Ascending aorta (tissue), 2 donors: ENCODE measurements at places on chromosomes 12 and 14. TPM values are rescaled to one million over a fixed set of nuclear protein-coding genes. Genes with fewer than 3 reads are reported as not detected.

Gene B4GALNT3
- total RNA-seq = 10.4 TPM

Gene FRS2
- 37.7 TPM for total RNA-seq

Gene C12orf54
- total RNA-seq = not detected

Gene AQP6
- not detected for total RNA-seq

Gene ANKS1B
- 8.2 TPM for total RNA-seq

Gene LRTM2
- not detected for total RNA-seq

Gene CHMP4A
- 27.0 TPM for total RNA-seq

GRCh38 chr14:21063479-21063878, 5.9 kb downstream of the RNASE8 start:
- H3K27me3 ChIP-seq = no peaks in the 10 kb centered on the region
- H3K27ac ChIP-seq = no peak overlapping the region
- no peaks in the 10 kb centered on the region for H3K4me1 ChIP-seq

- no peaks in the 10 kb centered on the region for H3K36me3 ChIP-seq
- H3K4me3 ChIP-seq = no peak overlapping the region
- H3K27ac ChIP-seq = no peak overlapping the region
Observed at GRCh38 chr12:22231078-22231477, 103.4 kb downstream of the ST8SIA1 start.

GRCh38 chr14:55121628-55122439, 7.2 kb upstream of the LGALS3 start:
- DNase-seq = no peak
- no peaks in the 10 kb centered on the region for H3K27me3 ChIP-seq
- H3K27ac ChIP-seq = no peak overlapping the region
- peaks cover 6% of the 10 kb centered on the region for H3K4me1 ChIP-seq
- no peaks in the 10 kb centered on the region for H3K36me3 ChIP-seq
- H3K4me3 ChIP-seq = no peak overlapping the region

- no peak overlapping the region for H3K27ac ChIP-seq
- no peak overlapping the region for H3K4me3 ChIP-seq
- no peak for DNase-seq
- no peaks in the 10 kb centered on the region for H3K4me1 ChIP-seq
Observed at GRCh38 chr12:110935588-110935987, 15.2 kb upstream of the MYL2 start.

DNA sequence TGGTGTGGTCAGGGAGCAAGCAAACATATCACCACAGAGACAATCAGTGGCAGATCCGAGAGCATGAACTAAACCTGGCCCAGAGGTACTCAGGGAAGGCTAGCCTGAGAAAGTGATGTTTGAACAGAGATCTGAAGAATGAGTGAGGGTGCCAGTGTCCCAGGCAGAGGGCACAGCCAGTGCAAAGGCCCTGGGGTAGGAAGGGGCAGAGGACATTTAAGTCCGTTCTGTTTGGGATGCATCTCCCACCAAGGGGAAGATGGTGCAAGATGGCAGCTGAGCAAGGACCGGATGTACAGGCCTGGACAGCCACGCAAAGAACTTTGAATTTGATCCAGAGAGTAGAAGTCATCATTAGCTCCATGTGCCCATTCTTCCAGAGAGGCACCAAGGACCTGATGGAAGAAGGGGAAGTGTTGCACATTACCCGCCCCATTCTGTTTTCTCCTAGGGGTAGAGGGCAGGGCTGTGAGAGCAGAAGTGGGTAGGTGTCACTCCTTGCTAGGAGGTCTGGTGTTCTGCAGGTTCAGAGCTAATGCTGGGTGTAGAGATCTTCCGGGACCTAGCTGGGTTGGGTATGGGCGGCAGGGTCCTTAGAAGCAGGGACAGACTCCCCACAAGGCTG, 3.9 kb downstream of the DTX1 start:
- no peak overlapping the region for H3K4me3 ChIP-seq
- H3K4me1 ChIP-seq = no peaks in the 10 kb centered on the region
- peaks cover 17% of the 10 kb centered on the region for H3K27me3 ChIP-seq
- H3K27ac ChIP-seq = no peak overlapping the region
- DNase-seq = no peak

DNA sequence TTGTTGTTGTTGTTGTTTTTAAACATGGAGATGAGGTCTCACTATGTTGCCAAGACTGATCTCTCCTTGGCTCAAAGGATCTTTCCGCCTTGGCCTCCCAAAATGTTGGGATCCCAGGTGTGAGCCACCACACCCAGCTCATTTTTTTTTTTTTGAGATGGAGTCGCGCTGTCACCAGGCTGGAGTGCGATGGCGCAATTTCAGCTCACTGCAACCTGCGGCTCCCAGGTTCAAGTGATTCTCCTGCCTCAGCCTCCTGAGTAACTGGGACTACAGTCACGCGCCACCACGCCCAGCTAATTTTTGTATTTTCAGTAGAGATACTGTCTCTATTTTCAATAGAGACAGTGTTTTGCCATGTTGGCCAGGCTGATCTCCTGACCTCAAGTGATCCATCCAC, 4.9 kb upstream of the CLIP1 start:
- no peaks in the 10 kb centered on the region for H3K4me1 ChIP-seq
- no peak overlapping the region for H3K4me3 ChIP-seq

DNA sequence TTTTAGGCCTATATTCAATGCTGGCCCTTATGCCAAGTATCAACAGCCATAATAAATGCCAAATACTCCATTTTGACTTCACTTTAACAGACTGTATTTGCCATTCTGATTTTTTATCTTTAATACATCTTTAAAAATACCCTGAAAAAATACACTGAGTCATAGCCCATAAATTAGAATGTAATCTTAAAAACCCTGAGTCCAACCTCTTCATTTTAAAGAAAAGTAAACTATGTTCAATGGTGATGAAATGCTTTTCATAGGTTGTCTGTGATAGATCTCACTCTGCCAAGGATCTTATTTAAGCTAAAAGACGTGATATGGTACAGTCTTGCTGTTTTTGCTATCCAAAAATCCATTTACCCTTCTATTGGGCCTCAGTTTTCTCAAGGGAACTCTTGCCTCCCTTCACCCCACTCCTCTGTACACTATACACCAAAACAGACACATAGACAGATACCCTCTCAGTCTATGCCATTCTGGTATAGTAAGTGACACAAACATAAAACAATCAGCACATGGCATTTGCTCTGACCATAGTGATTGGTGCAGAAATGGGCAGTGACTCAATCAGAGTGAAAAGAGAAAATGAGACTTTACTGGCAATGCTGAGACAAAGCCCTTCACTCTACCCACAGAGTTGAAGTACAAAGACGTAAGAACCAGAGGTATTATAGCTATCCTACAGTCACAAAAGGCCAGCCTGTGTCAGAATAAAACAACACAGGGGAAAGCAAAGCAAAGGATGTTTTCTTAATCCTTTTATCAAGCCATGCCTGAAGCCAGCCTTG, 49.1 kb downstream of the BTG1 start:
- H3K4me3 ChIP-seq = no peak overlapping the region
- H3K4me1 ChIP-seq = no peaks in the 10 kb centered on the region
- no peaks in the 10 kb centered on the region for H3K36me3 ChIP-seq

DNA sequence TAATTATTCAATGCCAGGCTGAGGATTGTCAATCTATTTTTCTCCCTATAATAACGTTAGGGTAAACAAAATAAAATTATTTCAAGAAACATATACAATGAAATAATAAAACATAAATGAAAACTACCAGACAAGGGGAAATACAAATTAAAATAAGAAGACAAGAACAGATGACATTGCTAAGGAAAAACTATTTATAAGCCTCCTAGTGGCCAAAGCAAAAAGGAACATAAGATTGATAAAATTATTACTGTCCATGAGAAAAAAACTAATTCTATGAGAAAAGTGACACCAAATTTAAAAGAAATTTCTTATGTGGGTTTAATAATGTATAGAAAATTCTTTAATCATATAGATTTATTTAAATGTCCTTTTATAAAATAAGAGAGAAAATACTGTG, 294.7 kb downstream of the TTC6 start:
- DNase-seq = no peak
- H3K27me3 ChIP-seq = no peaks in the 10 kb centered on the region
- no peaks in the 10 kb centered on the region for H3K4me1 ChIP-seq
- no peak overlapping the region for H3K4me3 ChIP-seq
- H3K36me3 ChIP-seq = no peaks in the 10 kb centered on the region

DNA sequence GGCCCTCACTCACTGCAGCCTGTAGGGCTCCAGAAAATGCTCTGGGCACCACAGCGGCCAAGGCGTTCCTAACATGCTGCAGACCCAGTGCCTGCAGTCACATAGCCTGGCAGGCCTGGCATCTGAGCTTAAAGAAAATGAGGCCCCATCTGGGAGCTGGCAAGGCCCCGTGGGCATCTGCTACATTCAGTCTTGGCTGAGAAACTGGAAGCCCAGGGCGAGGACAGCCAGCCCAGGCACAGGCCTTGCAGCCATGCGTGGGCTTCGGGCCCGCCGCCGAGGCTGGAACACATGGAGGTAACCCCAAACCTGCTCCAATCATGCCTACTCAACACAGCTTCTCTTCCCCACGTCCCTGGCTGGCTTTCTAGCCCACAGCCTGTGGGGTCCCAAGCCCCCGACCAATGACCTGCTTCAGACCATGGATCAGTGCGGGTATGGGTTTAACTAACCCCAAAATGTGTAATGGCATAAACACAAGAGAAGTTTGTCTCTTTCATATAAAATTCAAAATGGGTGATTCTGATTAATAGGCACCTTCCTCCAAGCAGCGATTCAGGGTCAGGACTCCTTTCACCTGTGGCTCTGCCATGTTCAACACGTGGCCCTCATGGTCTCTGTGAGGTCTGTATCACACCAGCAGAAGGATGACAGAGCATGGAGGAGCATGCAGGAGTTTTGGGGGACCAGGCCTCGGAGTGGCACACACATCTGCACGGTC, 6.4 kb downstream of the NGB start:
- no peak overlapping the region for H3K4me3 ChIP-seq
- no peaks in the 10 kb centered on the region for H3K36me3 ChIP-seq
- no peak overlapping the region for H3K27ac ChIP-seq
- DNase-seq = no peak
- no peaks in the 10 kb centered on the region for H3K27me3 ChIP-seq
- no peaks in the 10 kb centered on the region for H3K4me1 ChIP-seq

DNA sequence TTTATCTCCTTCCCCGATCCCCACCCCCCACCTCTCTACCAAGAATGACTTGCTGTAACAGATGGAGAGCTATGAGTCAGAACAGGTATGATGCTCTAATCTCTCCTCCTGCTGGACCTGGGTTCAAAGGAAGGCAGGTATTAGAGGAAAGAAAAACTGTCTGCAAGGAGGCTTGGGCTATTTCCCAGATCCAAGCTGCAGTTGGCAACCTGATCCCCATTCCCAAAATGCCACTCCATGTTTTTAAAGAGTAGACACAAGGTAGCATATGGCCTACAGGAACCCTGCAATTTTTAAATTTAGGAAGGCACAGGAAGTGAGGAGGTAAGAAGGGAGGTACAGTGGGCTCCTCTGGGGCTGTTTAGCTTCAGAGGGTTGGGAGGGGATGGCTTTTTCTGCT, 33.0 kb downstream of the SRRM4 start:
- no peak for DNase-seq
- H3K27me3 ChIP-seq = no peaks in the 10 kb centered on the region
- H3K27ac ChIP-seq = no peak overlapping the region

GRCh38 chr12:100447381-100447780, 26.3 kb upstream of the NR1H4 start:
- no peaks in the 10 kb centered on the region for H3K27me3 ChIP-seq
- H3K36me3 ChIP-seq = no peaks in the 10 kb centered on the region
- H3K4me3 ChIP-seq = no peak overlapping the region
- DNase-seq = no peak
- no peaks in the 10 kb centered on the region for H3K4me1 ChIP-seq
- H3K27ac ChIP-seq = no peak overlapping the region

DNA sequence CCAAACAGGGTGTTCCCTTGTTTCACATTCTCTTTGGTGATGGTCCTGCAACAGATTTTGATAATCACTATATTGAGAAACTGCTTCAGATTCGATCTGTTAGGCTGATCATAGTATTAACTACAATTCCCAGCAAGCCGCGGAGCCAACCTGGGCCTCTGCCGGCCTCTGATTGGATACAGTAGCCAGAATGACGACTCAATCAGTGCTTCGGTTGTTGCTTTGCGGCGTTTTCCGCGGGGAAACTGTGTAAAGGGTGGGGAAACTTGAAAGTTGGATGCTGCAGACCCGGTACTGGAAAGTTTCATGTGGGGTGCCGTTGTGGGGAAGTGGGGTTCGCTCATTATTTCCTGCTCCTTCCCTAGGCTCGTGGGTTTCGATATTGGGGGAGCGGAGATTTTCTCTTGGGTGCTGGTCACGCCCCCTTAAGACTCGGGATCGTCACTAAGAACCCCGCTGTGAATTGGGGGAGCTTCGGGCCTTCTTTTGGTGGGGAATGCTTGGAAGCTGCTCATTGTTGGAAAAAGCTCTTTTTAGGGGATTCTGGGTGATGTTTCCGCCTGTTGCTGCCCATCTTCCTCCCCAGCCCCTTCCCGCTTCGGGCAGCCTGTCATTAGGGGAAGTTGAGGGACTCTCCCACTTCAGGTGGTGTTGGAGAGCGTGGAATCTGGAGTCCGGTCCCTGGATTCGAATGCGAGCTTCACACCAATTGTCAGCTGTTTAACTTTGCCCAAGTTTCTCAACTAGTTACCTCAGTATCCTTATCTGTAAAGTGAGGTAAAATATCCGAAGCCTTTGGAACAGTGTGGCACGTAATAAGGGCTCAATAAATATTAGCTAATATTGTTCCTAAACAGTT, at the start of gene RAD51B:
RAD51B (plus strand) TSS at position 217 of the 859 bp plus-strand sequence.
- H3K36me3 ChIP-seq = no peaks in the 10 kb centered on the region
- H3K4me1 ChIP-seq = no peaks in the 10 kb centered on the region
- peak within 1 kb of the TSS; percentile 70 for H3K4me3 ChIP-seq

DNA sequence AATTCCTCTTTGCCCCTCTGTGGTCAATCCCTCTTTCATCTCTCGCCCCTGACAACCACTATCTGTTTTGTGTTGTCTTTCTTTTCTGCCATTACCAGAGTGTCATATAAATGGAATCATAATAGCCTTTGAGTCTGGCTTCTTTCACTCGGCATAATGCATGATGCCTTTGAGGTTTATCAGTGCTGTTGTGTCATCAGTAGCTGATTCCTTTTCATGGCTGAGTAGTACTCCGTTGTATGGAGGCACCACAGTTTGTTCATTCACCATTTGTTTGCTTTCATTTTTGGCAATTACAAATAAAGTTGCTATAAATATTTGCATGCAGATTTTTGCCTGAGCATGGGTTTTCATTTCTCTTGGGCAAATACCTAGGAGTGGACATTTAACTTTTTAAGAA, 47.2 kb downstream of the WSCD2 start:
- no peaks in the 10 kb centered on the region for H3K4me1 ChIP-seq
- H3K27ac ChIP-seq = no peak overlapping the region
- no peak for DNase-seq
- no peak overlapping the region for H3K4me3 ChIP-seq

DNA sequence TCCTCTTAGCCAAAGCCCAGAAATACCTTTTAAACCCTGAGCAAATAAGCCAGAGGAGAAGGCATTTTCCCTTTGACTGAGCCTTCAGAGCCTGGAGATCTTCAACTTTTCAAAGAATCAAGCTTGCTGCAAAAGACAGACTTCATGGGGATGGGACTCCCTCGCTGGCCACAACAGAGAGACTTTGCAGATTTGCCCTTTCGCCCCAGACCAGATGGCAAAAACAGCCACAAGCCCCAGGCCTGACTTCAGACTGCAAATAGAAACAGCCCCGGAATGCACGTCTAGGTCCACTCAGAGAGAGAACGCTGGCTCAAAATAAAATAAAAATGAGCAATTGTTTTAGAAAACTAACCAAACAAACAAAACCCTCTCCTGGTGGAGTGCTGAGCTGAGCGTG, 114.6 kb upstream of the MED13L start:
- no peak overlapping the region for H3K4me3 ChIP-seq
- DNase-seq = no peak
- no peaks in the 10 kb centered on the region for H3K27me3 ChIP-seq
- no peaks in the 10 kb centered on the region for H3K36me3 ChIP-seq
- H3K27ac ChIP-seq = peak overlapping the region; percentile 40
